Tibial artery (tissue), 4 donors: ENCODE measurements at places on chromosomes 13 and 19.

- no peak for DNase-seq
Observed at GRCh38 chr19:1935484-1936208, 5.3 kb upstream of the CSNK1G2 start.

DNA sequence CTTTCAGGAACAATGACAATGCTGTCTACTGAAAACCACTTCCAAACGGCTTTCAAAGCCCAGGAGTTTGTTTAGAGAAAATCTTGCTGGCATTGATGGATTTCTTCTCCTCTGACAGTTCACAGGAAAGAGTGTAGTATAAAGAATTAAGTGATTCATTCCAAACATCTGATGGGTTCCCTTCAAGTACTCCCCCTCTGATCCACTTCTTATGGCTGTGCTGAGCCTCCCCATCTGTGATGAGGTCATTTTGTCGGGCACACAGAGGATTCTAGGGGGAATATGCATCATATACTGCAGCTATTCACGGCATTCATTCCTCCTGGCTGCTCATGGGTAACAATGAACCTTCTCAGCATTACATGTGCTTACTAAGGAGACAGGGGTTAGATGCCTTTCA lies 107.9 kb downstream of the RGCC start:
- DNase-seq = no peak

DNA sequence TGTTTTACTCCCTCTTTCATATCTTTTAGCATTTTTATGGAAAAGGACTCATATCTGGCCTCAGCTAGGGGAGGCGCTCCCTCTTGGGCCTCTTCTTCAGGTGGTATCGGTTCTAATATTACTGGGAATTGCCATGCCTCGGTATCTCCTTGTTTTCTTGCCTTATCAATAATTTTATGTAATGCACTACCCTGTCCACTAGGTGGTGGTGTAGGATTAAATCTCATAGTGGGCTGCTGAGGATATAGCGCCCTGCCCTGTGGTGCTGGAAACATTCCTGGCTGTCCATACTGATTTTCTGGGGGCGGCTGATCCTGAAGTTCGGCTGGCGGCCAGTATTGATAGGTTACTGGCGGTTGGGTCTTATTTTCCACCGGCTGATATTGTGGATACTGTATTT lies 35.8 kb downstream of the ZNF420 start:
- DNase-seq = no peak

DNA sequence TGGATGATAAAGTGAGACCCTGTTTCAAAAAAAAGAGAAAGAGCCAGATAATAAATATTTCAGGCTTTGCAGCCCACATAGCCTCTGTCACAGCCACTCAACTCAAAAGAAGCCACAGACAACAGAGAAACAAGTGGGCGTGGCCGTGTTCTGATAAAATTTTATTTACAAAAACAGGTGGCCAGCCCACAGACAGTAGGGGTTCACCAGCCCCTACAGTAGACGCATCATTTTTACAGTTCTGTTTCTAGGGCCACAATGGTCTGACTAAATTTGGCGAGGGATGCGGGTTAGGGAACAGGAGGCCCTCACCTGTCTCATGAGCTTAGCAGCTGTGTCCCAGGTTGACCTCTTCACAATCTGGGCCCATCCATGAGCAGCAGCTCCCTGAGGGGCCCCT lies 59.5 kb downstream of the ARHGEF18 start:
- DNase-seq = no peak

DNA sequence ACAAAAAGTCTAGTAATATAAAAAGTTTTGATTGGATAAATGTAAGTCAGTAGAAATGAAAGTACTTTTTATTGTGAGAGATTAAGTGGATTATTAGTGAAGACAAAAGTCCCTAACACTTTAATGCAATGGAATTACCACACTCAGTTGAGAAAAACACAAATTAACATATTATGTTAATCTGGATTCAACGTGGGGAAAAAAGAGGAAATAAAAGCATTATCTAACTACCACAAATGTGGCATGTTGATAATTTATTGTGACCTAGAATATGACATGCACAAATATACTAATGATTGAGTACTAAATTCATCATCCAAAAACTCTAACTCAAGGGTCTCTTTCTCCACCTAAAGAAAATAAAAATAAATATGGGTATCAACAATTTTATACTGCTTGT lies 41.5 kb downstream of the FOXO1 start:
- DNase-seq = no peak

DNA sequence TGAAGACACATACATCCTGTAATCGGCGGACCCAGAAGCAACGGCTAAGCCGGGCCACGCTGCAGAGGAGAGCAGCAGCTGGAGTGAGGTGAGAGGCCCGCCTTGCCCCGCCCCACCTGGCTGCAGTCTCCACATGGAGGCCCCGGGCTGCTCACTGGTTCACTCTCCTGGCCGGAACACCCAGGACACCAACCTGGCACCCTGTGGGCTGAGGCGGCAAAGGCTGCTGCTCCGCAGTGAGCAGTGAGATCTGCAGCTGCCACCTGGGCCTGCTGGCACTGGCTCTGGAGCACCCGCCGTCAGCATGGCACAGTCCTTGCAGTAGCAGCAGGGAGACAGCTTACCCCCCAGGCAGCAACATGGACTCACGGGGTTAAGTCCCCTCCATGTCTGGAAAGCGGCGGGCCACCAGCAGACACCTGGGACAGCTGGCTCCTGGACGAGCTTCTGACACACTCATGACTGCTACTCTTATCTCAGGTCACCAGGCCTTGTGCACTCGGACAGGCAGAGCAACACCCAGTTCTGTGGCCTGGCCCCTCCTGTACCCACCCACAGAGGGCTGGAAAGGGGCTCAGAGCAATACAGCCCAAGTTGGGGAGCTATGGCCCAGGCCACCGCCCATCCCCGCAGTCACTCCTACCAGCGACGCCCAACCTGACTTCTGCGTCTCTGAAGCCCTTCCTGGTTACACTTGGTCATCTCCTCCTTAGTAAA lies 13.2 kb upstream of the KPTN start:
- no peak for DNase-seq

DNA sequence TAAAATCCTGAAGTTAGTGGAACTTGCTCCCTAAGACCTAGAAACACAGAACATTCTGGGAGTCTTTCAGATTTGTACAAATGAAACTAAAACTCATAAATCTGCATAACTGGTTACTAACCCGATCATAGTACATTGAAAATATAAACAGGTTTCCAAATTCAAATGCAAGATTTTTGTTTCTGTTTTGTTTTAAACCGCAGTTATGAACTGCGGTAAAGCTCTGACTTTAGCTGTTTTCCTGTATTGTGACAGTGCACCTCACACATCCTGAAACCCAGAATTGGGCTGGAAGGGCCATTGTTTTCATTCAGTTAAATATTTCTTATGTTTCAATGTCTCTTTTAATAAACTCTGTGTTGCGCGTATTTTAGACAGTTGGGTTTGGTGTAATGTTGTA lies 204.7 kb downstream of the SHISA2 start:
- no peak for DNase-seq

GRCh38 chr19:49767381-49767780 lies 580 bp downstream of the AP2A1 start:
- no peak for DNase-seq

GRCh38 chr19:10818301-10819123 lies 17.5 kb downstream of the TMED1 start:
- DNase-seq = no peak

- DNase-seq = no peak
Observed at GRCh38 chr13:91384896-91385295, 13.5 kb upstream of the GPC5 start.

- no peak for DNase-seq
Observed at GRCh38 chr19:6800991-6801484, 28.5 kb downstream of the VAV1 start.

DNA sequence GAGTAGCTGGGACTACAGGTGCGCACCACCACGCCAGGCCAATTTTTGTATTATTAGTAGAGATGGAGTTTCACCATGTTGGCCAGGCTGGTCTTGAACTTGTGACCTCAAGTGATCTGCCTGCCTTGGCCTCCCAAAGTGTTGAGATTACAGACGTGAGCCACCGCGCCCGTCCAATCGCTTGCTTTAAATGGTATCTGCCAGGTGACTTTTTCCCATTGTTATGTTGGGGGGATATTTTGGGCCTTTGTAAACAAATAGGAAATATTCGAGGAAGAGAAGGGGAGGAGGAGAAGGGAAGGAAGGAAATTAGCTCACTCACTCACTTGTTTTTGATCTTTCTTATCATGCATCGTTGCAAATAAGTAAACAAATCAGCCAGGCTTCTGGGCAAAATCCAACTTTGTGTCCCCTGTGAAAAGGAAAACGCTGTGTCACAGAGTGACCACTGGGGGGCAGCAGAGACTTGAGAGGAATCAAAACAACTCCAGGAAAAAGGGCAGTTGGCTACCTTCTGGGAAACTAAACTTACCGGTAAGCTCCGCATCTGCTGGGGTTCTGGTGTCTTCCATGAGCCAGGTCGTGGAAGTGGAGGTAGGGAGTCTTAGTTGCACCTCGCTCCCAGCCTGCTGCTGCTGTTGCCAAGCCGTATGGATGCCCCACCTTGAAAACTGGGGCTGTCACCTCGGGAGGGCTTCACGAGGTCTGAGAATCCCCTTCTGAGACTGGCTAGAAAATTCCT lies 9.3 kb upstream of the RANBP3 start:
- peak; percentile 82 for DNase-seq

DNA sequence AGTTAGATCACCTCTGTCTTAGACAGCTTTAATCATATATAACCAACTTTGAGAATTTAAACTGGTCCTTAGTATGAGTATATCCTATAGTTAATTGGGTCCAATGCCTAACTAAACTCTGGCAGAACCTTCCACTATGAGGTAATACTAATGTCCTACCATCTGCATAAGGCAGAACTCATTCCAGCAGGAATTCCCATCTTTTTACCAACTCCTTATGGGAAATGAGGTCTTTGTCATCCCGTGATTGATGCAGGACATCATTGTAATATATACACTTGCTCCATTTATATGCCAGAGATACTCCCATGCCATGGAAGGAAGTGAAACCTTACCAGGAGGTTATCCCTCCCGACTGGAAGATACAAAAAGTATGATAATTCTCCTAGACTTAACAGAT lies 2.8 kb downstream of the KCTD4 start:
- no peak for DNase-seq

DNA sequence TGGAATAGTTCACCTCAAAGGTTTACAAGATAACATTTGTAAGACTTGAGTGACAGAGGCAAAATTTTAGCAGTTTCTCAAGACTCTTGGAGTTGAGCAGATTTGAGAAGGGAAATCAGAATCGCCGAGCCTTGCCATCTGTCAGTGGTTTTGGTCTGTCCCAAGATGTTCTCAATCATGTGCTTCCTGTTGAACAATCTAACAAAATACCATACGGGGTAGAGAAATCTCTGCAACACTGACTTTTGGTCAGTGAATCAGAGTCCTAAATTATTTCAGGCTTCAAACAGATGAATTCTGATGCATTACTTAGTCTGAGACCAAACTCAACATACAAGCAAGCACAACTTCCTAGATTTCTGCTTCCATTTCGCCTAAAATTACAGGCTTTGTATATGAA lies 3.8 kb downstream of the KCTD12 start:
- no peak for DNase-seq

- no peak for DNase-seq
Observed at GRCh38 chr19:14432791-14433553, at the start of gene PKN1. Gene PKN1, plus strand, starts transcription at chr19:14433306. Its CDS starts 216 bp downstream, at chr19:14433522.

- DNase-seq = peak; percentile 61
Observed at GRCh38 chr19:35249146-35249847, 495 bp downstream of the LSR start.

DNA sequence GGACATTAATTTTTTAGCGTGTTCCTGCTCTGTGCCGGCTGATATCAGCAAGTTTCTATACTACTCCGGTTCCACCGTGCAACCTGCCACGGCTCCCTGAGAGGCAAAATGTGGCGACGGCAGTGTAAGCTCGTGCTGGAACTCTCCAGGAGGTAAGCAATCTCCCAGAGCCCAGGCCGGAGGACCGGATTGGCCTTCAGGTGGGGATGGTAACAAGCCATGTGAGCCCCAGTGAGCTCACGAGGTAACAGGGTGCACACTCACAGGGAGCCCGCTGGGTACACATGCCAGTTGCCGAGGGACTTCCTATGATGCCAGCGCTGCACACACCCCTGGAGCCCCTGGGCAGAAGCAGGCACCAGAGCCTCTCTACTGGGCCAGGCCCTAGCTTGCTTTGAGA lies 38.5 kb downstream of the NAXD start:
- DNase-seq = no peak

DNA sequence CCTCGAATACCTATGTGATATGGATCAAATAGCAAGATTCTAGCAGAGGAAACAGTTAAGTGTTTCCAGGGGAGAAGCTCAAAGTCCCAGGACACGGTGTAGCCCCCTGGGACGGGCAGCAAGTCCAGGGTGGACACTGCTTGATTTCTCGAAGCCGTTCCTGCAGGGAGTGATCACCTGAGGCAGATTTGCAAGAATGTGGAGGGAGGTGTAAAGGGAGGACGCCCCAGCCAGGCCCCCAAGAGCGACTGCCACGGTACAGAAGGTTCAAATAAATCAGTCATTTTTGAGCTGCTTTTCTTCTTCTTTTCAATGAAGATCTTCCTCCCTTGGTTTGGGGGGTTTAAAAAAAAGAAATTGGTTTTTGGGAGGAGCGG lies 41.4 kb downstream of the KLF2 start:
- no peak for DNase-seq

GRCh38 chr19:28396287-28396831 lies 816.6 kb downstream of the UQCRFS1 start:
- DNase-seq = no peak

DNA sequence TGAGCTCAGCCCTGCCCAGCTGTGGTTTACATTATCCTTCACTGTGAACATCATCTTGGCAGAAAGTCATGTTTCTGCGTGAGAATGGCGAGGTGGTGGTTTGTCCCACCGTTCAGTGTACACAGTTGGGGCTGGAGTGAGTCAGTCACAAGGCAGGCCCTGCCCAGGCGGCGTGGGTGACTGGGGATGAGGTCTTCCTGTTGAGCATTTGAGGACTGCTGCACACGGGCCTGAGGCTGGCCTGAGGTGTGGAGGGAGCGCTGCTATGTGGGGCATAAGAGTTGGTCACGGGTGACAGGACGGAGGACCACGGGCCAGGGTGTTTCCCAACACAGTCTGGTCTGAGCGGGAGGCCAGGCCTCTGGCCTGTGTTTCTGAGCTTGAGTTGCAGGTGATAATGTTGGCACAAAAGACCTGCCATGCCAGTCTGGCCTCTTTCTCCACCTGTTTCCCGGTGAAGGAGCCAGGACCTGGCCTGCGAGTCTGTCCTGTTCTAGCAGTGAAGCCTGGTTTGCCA lies 13.4 kb upstream of the C19orf33 start:
- no peak for DNase-seq
